HCT116 (cell line): ENCODE measurements at places on chromosomes 5 and 9.

- no peak for DNase-seq
Measured at GRCh38 chr5:137872466-137872865, 4.8 kb downstream of the MYOT start.

GRCh38 chr9:89807101-89807395, 202.2 kb downstream of the GADD45G start:
- DNase-seq: no peak

DNA sequence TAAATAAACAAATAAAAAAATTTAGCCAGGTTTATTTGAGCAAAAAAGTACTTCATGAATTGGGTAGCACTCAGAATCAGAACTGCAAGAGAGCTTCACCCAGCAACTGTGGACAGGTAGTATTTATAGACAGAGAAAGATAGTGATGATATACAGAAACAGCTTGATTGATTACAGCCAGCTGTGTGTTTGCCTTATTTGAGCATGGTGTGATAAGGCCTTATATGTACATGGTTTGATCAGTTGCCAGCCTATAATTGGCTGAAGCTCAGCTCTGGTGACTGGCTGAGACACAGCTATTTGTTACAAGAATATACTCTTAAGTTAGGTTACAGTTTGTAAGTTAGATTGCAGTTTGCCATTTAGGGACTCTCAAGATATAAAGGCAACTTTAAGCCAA, 34.3 kb upstream of the ARL15 start:
- no peak for DNase-seq

- no peak for DNase-seq
Measured at GRCh38 chr9:89815061-89815902, 210.5 kb downstream of the GADD45G start.

GRCh38 chr9:124216474-124217176, 41.1 kb upstream of the NEK6 start:
- DNase-seq: no peak

DNA sequence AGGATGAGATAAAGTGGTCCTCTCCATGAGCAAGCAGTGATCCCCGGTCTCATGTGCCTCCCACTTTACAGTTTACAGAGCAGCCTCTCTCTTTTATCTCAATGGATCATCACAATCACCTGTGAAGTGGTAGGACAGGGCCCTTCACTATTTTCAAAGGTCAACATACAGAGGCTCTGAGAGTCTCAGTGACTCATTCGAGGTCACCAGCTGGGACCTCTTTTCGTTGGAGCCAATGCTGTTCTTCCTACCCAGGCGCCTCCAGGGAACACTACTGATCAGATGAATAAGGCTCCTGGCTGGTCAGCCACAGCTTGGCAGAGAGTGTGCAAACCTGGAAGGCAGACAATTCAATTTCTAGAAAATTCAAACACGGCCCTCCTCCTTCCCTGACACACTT, 16.6 kb downstream of the GGTA1 start:
- no peak for DNase-seq

DNA sequence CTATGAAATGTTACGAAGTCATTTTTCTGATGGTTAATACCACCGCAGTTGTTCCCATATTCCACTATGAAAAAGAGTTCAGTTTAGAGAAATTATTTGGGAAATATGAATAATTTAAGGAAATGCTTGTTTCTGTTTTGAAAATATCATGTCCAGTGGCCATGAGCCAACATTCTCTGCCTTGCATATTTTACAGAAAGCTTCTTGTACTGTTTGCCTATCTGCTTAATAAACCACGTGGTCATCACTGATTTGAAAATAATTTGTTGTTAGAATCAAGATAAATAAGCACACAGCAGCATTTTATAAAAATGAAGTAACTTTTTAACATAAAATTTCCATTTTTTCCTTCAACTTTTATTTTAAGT, 381.5 kb upstream of the CDH18 start:
- no peak for DNase-seq

DNA sequence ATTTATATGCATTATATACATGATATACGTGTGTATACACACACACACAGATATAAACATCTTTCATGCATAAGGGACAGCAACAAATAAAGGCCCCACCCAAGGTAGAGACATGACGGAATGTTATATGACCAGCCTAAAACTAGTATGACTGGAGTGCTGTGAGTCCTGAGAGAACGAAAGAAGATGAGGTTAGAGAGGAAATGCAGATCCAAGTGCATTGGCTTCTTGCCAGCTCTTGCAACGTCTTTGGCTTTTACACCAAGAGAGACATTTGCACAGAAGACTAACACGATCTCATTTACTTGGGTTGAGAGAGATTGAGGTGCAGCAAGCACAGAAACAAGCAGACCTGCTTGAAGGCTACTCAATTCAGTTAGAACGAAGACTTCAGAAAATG, 23.0 kb downstream of the CDH10 start:
- no peak for DNase-seq

DNA sequence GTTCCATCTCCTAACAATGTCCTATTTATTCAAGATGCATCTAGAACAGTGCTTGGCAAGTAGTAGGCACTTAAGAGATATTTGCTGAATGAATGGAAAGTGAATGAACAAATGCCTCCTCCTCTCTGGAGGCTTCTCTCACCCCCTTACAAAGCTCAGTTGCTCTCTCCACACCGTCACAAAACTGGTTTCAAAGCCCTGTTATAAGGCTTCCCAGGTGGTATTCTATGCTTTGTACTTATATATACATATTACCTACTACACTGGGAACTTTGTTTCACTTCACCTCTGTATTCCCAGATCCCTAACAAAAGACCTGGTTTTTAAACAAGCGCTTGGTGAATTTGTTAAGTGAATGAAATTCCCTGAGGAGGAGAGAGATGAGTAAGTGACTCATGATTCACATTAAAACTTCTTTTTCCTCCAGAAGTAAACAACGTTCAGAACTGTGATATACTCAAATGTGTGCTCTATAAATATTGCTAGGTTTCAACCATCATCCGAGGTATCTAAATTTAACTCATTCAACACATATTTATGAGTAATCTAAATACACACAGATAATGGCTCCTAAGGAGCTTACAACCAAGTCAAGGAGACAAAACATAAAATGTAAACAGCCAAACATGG, 36.0 kb downstream of the DENND1A start:
- no peak for DNase-seq

GRCh38 chr5:116672203-116672602, 97.6 kb upstream of the SEMA6A start:
- DNase-seq: no peak

GRCh38 chr9:38024036-38024681, 44.9 kb downstream of the SHB start:
- DNase-seq: no peak
